Activated T-helper 9 cell treated with anti-CD3 and anti-CD28 coated beads, Interleukin-2, amount 50 U/mL, for 16 hours (primary cell): ENCODE measurements at places on chromosomes 3 and 15.

DNA sequence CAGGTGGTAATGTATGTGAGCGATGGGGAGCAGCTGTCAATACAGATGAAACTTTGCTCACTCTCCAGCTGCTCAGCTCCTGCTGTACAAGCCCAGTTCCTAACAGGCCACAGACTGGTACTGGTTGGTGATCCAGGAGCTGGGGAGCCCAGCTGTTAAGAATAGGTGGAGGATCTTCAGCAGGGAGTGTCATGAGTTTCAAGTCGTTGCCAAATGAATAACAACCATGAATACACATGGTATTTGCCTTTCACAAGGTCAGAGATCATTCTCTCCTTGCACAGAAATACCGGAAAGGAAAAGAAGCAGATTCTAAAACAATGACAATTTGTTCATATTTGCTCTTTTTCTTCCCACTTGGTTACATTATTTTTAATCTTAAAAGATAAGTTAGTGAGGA is 5.1 kb downstream of the PLSCR1 start:
- no peak for DNase-seq

- no peak for DNase-seq
Observed at GRCh38 chr3:79906106-79906505, 138.3 kb upstream of the ROBO1 start.

GRCh38 chr3:55128225-55128823 is 200.5 kb upstream of the LRTM1 start:
- DNase-seq: no peak

- no peak for DNase-seq
Observed at GRCh38 chr3:81214631-81215030, 546.8 kb downstream of the GBE1 start.

DNA sequence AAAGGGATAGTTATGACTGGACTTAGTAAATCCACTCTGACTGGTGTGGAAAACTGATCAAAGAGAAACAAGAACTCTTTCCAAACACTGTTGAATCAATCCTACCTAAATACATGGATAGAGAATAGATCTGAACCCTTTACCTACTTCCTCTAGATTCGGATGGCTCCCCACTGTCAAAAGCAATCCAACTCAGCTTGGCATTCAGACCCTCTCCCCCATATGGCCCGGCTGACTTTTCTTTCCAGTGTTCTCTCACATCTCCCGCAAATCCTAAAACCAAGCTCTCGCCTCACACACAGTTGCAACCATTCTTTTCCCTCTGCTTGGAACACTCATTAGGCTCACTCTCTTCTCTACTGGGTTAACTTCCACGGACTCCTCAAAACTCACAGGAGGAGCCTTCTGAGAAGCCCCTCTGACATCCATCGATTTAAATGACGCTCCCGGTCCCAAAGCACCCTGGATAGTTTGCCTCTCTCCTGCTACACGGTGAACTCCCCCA is 639 bp downstream of the SPICE1 start:
- no peak for DNase-seq

GRCh38 chr3:58202917-58203360 is 7.8 kb downstream of the DNASE1L3 start:
- DNase-seq: no peak

- DNase-seq: no peak
Observed at GRCh38 chr15:100140527-100141308, 201.1 kb downstream of the ADAMTS17 start.

- no peak for DNase-seq
Observed at GRCh38 chr15:81471151-81471550, 97.1 kb upstream of the TMC3 start.
